Progenitor cell of endocrine pancreas (in vitro differentiated cells): ENCODE measurements at places on chromosomes 3 and 15.

- no peak for DNase-seq
Observed at GRCh38 chr3:153679714-153680113, 441.5 kb upstream of the ARHGEF26 start.

- no peak for DNase-seq
Observed at GRCh38 chr3:175153595-175153994, 294.5 kb downstream of the NAALADL2 start.

GRCh38 chr15:48058371-48058770 is 62.4 kb upstream of the SLC24A5 start:
- DNase-seq: no peak

- DNase-seq: no peak
Observed at GRCh38 chr15:42274702-42274989, 1.4 kb upstream of the TMEM87A start.

- no peak for DNase-seq
Observed at GRCh38 chr3:64352639-64352992, 127.3 kb upstream of the PRICKLE2 start.

DNA sequence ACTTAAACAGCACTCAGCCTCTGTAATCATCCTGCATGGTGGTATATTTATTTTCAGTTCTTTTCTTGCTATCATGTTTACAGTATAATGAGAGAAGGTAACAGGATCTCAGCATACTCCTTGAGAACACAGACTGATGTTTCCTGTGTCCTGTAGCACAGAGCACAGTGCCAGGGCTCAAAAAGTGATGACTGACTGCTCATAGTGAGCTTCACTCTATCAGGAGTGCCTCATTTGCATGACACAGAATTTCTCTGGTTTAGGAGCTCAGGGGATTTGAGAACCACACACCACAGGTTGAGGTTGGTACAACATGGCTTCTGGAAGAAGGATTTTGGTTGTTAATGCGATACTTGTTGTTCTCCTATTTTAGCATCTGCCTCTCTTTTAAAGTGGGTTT is 68.5 kb upstream of the SLC2A2 start:
- no peak for DNase-seq
